ENCODE measurements at places on chromosomes 6 and 20.

- DNase-seq: peak; percentile 40
Observed at GRCh38 chr6:21193790-21194475, 399.6 kb upstream of the SOX4 start.

DNA sequence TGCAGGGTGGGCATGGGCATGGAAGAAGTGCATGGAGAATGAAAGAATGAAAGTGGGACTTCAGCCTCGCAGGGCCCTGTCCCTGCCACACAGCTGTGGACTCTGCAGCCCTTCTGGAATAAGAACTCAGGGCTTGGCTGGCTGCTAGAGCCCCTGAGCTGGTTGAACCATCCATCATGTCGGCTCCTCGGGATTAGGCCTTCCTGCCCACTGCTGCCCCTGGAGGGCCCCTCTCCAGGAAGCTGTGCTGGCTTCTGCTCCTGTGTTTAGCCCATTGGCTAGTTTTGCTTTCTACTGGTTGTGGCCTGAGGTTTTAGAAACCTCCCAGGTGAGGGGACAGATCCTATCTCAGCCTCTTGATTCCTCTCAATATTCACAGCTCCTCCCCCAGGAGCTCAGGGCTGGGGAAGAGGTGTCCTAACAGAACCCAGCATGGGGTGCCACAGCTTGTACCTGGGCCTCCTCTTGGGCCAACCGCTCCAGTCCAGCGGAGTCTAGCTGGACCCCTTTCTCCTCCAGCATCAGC, 7.9 kb downstream of the AARS2 start:
- DNase-seq: no peak

- DNase-seq: no peak
Observed at GRCh38 chr6:10794239-10794638, 44.1 kb downstream of the MAK start.

- no peak for DNase-seq
Observed at GRCh38 chr6:122490607-122491006, 19.0 kb upstream of the SERINC1 start.

DNA sequence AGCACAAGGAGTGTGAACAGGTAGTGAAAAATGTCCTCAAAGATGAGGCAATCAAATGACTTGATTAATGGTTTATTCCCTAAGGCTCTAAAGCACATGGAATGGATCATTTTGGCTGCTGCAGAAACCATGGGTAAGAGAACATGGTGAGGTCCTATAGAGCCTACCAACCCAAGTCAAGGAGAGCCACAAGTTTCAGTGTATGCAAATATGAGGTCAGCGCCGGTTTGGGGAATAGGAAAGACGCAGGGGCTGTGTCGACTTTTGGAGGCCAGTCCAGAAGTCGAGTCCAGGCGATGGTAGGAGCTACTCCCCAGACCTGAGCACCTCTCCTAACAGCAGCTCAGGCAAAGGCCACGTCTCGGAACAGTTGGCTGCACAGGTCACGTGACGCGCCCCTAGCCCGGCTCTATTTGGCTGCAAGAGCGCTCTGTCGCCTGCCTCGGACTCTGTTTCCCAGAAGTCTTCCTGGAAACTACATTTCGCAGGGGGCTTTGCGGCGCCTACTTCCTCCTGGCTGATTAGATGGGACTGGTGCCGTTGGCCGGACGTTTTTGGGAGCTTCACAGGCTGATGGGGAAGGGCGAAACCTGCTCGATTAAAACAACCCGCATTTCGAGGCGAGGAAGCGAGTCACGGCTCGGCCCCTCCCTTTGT, 74.4 kb upstream of the CHD6 start:
- no peak for DNase-seq
